ENCODE measurements at places on chromosomes 2 and 18. TPM values are rescaled to one million over a fixed set of nuclear protein-coding genes. Genes with fewer than 3 reads are reported as not detected.

The RAPGEF4 gene
- 7.2 TPM for polyA plus RNA-seq

The UGT1A5 gene
- not detected for polyA plus RNA-seq

The SIGLEC15 gene
- polyA plus RNA-seq: 2.2 TPM

The SNORC gene
- polyA plus RNA-seq: 6.3 TPM

The HOXD12 gene
- polyA plus RNA-seq: not detected

The SLC30A3 gene
- polyA plus RNA-seq: not detected

The SLC11A1 gene
- 0.54 TPM for polyA plus RNA-seq

The DCDC2C gene
- not detected for polyA plus RNA-seq

The UGT1A8 gene
- 13.6 TPM for polyA plus RNA-seq

The DRC1 gene
- polyA plus RNA-seq: 0.18 TPM

The CFAP65 gene
- polyA plus RNA-seq: not detected

The CLHC1 gene
- 3.5 TPM for polyA plus RNA-seq

The SATB2 gene
- 1.5 TPM for polyA plus RNA-seq

The FHOD3 gene
- 0.22 TPM for polyA plus RNA-seq

The MAP3K19 gene
- polyA plus RNA-seq: not detected

The MATN3 gene
- polyA plus RNA-seq: 0.25 TPM

The SLC9A4 gene
- not detected for polyA plus RNA-seq

The DLX1 gene
- 1.3 TPM for polyA plus RNA-seq

The POMC gene
- polyA plus RNA-seq: 2.9 TPM

The DUSP19 gene
- 0.81 TPM for polyA plus RNA-seq

The COPS9 gene
- 382 TPM for polyA plus RNA-seq

The HNMT gene
- polyA plus RNA-seq: 26.2 TPM

The ELOA2 gene
- not detected for polyA plus RNA-seq

The FOXD4L1 gene
- not detected for polyA plus RNA-seq

The RSAD2 gene
- 3.7 TPM for polyA plus RNA-seq

The KCNF1 gene
- polyA plus RNA-seq: not detected

The ANKRD29 gene
- 3.0 TPM for polyA plus RNA-seq

The TNS1 gene
- polyA plus RNA-seq: 52.1 TPM

The FMNL2 gene
- polyA plus RNA-seq: 7.0 TPM

The SOCS6 gene
- polyA plus RNA-seq: 10.3 TPM

The INHA gene
- polyA plus RNA-seq: 0.78 TPM

The IL37 gene
- 1.6 TPM for polyA plus RNA-seq

The VIL1 gene
- polyA plus RNA-seq: 678 TPM

The STARD6 gene
- 0.07 TPM for polyA plus RNA-seq

The CCDC148 gene
- polyA plus RNA-seq: not detected

The SLC19A3 gene
- polyA plus RNA-seq: 4.0 TPM

The NUP35 gene
- polyA plus RNA-seq: 7.0 TPM

The MYO1B gene
- polyA plus RNA-seq: 8.1 TPM

The KCNIP3 gene
- 3.8 TPM for polyA plus RNA-seq

The TSGA10 gene
- polyA plus RNA-seq: 2.2 TPM

The ANTXR1 gene
- 13.0 TPM for polyA plus RNA-seq

The RAD51AP2 gene
- polyA plus RNA-seq: 0.03 TPM

The LNPK gene
- 7.1 TPM for polyA plus RNA-seq
